Hematopoietic multipotent progenitor cell treated with erythropoietin and hydrocortisone succinate and interleukin-3 and kit ligand, for 4 days (in vitro differentiated cells): ENCODE measurements at places on chromosomes 5 and 9.

- no peak for DNase-seq
Observed at GRCh38 chr5:173178369-173178910, 34.1 kb downstream of the BNIP1 start.

GRCh38 chr9:131951905-131952304 is 127.8 kb downstream of the MED27 start:
- no peak for DNase-seq

GRCh38 chr5:154278908-154279307 is 88.4 kb downstream of the GALNT10 start:
- DNase-seq = no peak

DNA sequence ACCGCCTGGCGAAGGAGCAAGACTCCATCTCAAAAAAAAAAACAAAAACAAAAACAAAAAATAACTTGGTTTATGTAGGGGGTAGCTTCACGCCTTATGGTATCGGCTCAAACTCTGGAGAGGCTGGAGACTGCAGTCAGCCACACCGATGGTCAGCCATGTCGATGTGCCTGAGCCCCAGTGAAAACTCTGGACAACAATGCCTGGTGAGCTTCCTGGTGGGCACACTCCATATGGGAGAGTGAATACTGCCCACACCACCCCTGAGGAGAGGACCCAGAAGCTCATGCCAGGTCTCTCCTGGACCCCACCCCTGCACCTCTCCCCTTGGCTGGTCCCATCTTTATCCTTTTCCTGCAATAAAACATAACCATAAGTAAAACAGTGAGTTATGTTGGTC is 19.6 kb downstream of the IPPK start:
- no peak for DNase-seq

DNA sequence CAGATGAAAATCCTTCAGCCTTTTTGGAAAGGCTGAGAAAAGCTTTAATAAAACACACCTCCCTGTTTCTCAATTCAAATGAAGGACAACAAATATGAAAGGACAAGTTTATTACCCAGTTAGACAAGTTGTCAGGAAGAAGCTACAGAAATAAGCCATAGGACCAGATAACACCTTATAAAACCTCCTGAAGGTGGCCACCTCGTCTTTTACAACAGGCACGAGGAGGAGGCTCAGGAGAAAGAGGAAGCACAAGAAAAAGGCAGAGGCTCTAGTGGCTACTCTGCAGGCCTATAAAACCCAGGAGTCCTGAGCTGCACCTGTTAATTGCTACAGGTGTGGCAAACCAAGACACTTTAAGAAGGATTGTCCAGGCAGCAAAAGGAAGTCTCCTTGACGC is 352.1 kb upstream of the CDH18 start:
- DNase-seq = peak; percentile 38

DNA sequence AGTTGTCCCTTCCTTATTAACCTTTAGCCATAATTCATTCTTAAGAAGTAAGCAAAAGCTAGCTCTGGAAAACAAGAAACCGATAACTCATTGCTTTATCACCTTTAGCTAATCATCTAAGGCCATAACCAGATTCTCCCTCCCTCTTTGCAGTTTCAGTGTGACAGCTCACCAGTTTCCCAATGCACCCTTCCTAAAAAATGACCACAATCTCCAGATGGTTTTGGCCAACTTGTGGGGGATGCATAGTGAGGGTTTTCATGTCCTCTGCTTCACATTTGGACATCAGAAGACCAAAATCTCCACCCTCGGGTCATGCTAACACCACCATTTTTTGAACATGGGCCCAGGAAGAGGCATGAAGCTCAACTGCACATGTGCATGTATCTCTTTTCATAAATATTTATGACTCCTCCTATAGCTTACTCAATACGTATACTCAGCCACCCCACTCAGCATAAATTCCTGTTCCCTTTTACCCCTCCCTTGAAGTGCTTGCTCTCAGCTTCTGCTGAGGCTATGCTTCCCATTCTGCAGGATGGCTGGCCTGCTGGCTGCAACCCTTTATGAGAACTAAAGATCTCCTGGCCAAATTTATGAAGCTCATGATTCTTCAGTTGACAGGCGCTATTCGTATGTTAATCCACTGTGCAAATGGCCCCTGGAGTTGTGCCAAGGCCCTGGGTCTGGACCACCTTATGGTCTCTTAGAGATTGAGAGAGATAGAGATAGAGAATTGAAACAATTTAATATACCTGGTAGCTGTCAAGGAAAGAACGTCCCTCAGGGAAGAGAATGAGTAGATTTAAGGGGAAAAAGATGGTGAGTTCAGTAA is 14.8 kb downstream of the PPP3R2 start:
- DNase-seq = no peak

- DNase-seq = no peak
Observed at GRCh38 chr5:136000932-136001331, 27.9 kb upstream of the TGFBI start.

GRCh38 chr5:56128113-56128512 is 105.0 kb downstream of the ANKRD55 start:
- DNase-seq = peak; percentile 37

DNA sequence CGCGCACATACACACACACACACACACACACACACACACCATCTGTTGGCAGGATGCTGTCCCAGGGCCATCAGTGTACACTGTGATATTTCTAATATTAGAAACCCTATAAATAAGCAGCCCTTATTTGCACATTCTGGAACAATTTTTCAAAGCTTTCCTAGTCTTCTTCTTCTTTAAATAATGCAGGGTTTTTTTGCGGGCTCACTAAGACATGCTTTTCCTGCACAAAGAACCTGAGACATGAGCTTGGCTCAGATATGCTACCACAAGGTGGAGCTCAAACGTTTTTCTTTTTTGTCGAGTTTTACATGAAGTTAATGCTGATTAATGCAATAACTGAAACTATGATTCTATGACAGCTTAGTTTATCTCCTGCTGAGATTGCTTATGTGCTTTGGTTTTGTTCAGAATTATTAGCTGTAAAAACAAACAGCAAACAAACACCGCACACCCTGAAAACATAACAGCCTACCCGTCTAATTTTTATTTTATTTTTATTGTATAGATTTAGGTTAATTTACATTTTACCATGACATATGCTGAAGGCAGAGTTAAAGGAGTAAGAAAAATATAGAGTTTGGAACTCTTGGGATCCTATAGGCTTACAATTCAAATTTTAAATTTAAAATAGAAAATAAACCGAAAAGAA is 95.8 kb downstream of the ALDH1A1 start:
- peak; percentile 88 for DNase-seq

GRCh38 chr5:154486427-154486866 is 8.4 kb upstream of the HAND1 start:
- DNase-seq = no peak

- DNase-seq = peak; percentile 58
Observed at GRCh38 chr9:129626625-129627284, 792 bp downstream of the NTMT1 start.

GRCh38 chr5:7533941-7534340 is 138.0 kb downstream of the ADCY2 start:
- DNase-seq = no peak

DNA sequence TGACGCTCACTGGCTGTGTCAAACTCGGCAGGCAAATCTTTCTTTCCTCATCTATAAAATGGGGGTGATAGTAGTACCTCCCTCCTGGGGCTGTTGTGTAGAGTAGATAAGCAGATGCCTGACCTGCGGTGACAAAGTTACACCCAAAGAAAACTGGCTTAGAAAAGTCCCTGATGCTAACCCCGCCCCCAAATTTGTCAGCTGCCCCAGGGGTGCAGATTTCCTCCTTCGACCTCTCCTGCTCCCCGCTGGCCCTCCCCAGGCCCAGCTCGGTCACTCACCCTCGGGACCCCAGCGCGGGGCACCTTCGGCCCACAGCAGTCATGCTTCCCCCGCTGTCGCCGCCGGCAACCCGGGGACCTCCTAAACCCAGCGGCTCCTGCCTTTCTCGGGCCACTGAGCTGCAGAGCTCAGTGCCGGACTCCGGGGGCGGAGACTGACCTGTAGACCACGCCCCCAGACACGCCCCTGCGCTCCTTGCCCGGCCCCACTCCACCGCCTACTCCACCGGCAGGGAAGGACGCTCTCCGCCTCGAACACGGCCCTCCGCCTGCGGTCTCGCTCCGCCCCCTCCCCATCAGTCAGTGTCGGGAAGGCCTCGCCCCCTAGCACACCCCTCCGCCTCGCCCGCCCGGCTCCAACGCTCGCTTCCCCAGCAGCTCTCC is 7.4 kb downstream of the SH2D3C start:
- peak; percentile 99 for DNase-seq

GRCh38 chr5:57816108-57816507 is 333.5 kb upstream of the ACTBL2 start:
- no peak for DNase-seq

DNA sequence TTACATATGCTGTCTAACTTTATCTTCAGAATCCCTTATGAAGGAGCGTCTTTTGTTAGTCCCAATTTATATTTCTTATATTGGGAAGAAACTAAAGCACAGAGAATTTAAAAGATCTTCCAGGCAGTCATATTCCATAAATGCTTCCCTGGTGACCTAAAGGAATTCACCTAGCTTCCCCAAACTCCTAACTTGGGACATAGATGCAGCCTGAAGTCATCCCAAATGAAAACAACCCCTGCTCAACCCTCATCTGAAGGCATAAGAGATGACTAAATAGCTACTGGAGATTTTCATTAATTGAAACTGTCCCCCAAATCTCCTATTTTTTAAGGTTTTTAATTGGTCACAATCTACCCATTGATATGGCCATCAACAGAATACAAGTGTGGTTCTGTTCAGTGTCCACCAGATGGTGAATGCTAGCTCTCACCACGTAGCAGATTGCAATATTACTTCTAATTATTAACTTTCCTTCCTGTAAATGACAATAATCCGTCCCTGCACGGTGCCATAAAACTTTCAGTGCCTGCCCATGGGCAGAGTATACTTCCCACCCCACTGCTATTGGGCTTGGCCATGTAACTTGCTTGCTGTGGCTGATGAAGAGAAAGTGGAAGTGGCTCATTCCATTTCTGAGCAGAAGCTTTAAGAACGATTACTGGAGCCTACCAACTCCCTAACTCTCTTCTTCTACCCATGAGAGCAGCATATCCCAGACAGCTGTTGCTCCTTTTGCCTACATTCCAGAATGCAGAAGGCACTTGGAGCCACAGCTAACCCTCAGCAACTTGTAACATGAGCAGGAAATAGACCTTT is 18.7 kb downstream of the PRUNE2 start:
- no peak for DNase-seq

DNA sequence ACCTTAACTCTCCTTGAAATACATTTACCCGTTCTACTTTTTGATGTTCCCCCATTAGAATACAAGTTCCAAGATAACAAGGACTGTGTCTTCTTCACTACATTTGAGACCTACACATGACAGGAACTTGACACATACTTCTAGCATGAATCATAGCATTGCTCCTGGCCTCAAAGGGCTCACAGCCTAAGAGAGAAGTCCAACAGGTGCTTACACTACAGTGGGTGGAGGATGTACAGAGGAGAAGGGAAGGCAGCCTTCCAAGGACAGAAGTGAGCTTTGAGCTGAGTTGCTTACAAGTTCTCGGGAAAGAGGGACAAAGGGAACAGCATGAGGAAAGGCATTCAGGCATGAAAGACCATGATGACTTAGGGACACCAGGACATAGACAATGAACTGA is 56.9 kb upstream of the MSX2 start:
- DNase-seq = no peak

DNA sequence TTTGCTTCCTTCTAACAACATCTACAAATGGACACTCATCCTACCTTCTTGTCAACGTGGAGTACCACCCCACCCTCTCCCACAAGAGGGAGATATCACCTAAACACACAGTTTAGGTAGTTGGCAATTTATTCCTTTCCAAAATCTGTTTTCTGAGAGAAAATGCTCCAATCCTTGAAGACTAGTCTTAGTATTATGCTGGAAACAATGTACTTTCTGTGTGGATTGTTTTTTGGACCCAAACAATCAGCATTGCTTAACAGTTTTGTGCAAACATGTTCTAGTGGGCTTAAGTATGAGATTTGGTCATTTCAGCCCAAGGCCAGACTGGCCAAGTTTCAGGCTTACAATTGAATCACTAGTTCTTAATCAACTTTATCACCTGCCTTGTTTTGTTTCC is 359.1 kb downstream of the ARHGEF28 start:
- peak; percentile 13 for DNase-seq
